IPS DF 6.9 (cell line): ENCODE measurements at places on chromosomes 5 and 9.

DNA sequence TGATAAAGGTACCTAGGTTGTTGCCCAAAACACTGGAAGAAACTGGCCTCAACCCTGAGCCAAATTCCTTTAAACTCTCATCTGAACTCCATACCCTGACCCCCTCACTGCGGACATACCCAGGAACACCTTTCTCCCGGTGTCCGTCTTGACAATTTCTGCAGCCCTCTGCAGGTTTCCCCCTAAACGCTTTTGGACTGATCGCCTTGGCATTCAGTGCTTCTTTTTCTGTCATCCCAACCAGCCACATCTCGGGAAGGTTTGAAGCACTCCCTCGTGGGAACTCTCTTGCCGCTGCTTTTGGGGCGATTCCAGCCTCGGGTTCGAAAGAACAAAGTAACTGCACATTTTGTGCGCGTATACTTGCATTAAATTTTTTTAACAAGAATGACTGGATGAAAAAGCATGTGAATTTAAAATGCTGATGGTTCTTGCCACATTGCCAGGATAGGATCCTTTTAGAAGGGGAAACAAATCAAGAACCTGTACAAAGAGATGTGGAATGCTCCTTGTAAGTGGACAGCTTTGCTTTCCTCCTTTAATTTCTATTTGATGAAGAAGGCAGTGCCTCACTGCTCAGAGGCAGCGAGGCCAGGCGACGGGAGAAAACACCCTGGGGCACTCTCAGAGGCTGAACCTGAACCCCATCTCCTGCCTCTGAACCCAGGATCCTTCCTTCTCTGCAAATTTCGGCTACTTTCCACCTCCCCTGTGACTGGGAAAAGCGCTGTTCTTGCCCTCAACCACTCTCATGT, 615 bp downstream of the PSMD5 start:
- no peak for DNase-seq

GRCh38 chr9:25773805-25774204, 95.6 kb upstream of the TUSC1 start:
- DNase-seq = no peak

DNA sequence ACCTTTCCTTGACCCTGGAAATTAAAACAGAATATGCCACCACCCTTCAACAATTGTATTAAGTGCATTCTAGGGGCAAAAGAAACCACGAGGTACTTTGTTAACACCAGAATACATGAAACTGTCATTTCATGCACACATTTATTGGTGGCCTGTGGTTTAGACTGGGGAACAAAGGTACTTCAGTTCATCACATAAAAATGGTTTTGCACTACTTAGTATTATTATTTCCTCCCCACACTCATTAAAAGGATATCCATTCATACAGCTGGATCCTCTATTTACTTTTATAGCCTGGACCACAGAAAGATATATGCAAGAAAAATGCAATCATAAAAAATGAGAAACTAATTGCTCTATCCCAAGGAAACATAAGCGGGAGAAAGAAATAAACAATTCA, 230.9 kb downstream of the EFNA5 start:
- DNase-seq = no peak

DNA sequence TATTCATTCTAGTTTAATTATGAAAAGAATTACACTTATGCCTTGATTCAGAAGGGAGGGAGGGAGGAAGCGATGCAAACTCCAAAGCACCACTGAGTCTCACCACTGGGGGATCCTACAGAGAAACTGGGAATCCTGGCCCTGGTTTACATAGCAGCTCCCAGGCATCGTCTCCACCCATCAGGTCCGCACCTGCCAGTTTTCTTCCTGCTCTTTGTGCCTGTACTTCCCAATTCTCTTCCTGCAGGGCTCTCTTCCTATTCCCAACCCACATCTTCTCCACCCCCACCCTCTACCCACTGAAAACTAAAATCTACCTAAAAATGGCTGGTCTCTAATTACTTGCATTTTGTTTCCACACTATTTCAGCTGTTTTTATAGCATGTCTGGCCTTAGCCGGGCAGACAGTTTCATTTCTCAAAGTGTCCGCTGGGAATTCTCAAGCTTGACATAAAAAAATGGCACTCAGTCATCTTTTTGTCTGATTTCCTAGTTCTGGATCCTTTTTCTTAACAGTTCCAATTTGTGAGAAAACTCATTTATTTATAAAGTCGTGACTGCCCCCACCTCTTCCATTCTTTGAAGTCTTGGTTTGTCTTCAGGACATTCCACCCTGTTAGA, 1.6 kb upstream of the TNIP1 start:
- DNase-seq = no peak

- DNase-seq = no peak
These were observed 61.8 kb upstream of the PRDM9 start for GRCh38 chr5:23445573-23445972.

DNA sequence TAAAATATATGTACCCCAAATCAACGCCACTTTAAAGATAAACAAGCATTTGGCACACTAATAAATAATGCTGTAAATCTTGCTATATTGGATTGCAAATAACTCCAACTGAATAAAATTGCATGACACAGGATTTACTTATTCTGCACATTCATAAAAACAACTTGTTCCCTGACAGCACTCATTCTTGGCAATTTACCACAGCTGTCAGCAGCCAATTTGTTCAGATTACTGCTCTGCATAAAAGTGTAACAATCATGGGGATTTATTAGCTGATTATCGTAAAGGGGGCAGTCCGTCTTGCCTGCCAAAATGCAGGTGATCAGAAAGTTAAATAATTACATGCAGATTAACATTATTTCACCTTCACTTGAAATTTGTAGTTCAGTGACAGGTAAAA, 285.3 kb downstream of the SLF1 start:
- no peak for DNase-seq

DNA sequence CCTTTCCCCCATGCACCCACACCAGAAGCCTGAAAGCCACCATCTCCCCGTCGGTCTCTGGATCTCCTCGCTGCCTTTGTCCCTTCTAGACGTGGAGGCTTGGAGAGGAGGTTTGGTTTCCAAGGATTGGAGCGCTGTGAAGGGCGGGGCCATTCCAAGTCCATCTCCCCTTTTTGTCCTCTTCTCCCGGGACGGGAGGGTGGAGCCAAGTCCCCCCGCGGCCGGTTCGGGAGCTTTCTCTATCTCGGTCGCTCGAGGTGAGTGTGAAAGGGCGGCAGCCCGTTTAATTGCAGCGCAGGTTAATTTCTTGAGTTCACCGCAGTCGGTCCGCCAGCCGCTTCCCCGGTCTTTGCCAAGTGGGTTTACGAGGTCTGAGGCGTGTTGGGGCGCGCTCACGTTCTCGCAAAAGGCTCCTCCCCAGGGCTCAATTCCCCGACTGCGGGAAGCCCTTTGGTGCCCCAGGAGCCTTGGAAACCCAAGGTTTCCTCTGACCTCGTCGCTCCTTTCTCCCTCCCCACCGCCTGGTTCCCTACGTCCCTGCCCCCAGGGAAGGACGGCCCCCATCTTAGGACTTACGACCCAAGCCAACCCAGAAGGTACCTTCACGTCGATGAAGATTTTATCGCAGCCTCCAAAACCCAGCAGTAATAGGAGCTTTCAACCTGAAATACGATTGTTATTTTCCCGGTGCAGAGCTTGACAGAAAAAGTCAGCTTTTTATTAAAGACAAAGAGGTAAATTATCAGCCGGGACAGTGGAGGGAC, 2.8 kb upstream of the ZNF462 start:
- peak; percentile 63 for DNase-seq

DNA sequence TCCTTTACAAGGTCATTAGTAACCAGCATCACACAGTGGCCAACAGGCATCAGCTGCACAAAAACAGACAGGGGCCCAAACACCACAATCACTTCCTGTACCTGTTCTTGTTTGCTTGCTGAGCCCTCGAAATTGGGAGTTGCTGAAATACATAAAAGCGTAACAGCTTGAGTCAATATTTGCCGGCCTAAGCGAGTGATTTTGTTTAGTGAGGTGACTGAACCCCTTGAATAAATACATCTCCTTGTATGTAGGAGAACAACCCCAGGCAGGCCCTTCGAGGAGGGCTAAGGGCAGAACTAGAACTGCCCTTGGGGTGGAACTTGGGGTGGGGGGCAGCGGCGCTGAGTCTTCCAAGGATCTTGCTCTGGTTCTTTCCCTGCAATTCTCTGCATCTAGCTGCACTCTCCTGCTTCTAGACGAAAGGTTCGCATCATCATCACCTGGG, 502.5 kb downstream of the RASEF start:
- DNase-seq = no peak

DNA sequence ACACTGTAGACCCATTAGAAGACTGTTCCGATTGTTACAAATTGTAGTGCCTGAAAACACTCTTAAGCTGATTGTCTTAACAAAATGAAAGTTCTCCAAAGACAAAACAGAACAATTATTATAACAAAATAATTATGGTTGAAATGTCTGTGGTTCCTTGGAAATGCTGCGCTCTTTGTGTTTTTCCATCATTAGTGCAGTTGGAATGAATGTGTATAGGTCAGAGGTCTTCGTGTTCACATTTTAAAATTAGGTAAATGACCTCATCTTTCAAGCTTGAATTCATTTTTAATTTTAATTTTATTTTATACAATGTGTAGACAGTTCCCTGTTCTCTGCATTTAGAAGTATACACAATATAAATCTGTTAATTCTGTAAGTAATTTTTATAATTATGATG, 56.7 kb upstream of the NXNL2 start:
- DNase-seq = no peak

DNA sequence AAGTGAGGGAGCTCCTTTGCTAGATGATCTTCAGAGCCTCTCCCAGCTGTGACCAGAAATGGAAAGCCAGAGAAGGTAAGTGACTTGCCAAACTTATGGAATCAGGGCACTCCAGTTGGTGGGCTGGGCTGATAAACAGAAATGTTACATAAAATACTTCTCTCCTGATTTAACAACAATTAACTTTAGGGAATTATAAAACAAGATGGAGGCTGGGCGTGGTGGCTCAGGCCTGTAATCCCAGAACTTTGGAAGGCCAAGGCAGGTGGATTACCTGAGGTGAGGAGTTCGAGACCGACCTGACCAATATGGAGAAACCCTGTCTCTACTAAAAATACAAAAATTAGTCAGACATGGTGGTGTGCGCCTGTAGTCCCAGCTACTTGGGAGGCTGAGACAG, 899 bp upstream of the MED10 start:
- DNase-seq = no peak

GRCh38 chr5:66850354-66851075, 254.3 kb downstream of the MAST4 start:
- DNase-seq = no peak

- DNase-seq = no peak
These were observed 72.0 kb downstream of the FAM78A start for GRCh38 chr9:131204285-131204684.

GRCh38 chr5:77545285-77545684, 53.2 kb upstream of the WDR41 start:
- no peak for DNase-seq

- DNase-seq = no peak
These were observed 280.2 kb upstream of the CLINT1 start for GRCh38 chr5:158139161-158139560.

GRCh38 chr9:114401344-114401743, 13.6 kb upstream of the AKNA start:
- DNase-seq = no peak

GRCh38 chr9:80320480-80320879, 748.7 kb downstream of the TLE4 start:
- DNase-seq = no peak

GRCh38 chr5:136819526-136820302, 454.4 kb upstream of the TRPC7 start:
- DNase-seq = no peak

DNA sequence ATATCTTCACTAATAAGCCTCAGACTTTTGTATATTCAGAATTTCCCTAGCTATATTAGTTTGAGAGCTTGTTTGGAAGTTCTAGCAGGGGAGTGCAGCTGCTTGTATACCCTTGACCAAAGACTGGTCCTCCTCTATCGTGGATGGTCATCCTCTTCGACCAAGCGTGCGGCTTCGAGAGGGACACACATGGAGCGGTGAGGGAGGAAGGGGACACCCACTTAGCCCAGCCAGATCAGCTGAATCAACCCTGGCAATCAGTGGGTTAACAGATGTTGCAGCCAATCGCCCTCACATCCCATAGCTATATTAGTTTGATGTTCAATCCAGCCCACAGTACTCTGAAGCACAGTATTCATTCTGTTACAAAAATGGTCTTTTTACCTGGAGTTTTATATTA, 3.2 kb downstream of the CAVIN4 start:
- DNase-seq = no peak

DNA sequence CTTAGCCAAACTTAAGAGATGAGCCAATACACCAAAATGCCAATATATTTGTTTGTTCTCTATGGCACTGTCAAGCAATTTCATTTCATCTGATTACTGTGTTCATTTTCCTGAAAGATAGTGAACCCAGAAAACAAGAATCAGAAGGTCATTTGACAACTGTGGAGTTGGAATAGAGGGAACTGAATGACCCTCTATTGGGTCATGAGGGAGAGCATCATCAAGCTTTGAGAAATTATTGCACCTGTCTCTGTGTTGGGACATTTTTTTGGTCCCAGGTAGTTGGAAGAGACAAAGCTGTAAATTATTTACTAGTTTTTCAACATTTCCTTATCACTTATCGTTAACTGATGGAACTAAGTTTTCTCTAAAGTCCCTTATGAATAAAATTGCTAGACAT, 129.4 kb downstream of the GHR start:
- no peak for DNase-seq
